HFFc6 (cell line): ENCODE measurements at places on chromosomes 5 and 9.
A peak's percentile ranks its signal among the peaks of the same experiment; 100 is the strongest.

GRCh38 chr9:110744715-110745384 is 76.3 kb downstream of the MUSK start:
- peaks cover 31% of the 10 kb centered on the region for H3K36me3 ChIP-seq
- H3K27me3 ChIP-seq, result no peaks in the 10 kb centered on the region; the same call in 1 of the 2 replicates
- H3K4me3 ChIP-seq, result peak overlapping the region; percentile 53
- DNase-seq, result peak; percentile 94
- peaks cover 86% of the 10 kb centered on the region for H3K4me1 ChIP-seq
- H3K27ac ChIP-seq, result peak overlapping the region; percentile 88

DNA sequence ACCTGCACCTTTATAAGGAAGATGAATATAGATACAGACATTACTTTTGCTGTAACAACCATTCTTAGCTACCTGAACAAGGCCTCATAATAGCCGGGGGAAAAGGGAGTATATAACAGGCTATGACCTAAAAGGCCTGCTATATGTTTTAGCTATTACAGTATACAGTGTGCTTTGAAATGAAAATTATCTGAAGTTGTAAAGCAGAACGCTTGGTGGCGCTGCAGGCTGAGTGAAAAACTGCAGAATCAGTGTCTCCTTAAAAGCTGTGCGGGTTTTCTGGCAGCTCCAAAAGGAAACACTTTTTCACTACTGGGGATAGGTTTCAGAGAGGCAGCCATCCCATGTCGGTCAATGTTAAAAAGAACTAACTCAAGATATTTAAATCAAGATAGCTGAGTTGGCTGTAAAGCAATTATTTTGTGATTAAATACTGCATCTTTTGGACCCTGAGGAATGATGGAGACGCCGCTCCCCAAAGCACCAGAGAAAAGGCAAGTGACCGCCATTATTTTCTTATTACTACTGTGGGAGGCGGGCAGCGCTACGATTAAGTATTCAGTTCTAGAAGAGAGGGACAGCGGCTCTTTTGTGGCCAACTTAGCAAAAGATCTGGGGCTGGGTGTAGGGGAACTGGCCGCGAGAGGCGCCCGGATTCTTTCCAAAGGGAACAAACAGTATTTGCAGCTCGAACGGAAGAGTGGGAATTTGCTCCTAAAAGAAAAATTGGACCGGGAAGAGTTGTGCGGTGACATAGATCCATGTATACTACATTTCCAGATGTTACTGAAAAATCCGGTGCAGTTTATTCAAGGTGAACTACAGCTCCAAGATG is 5.9 kb downstream of the PCDHB6 start:
- no peak overlapping the region for H3K4me3 ChIP-seq
- H3K27me3 ChIP-seq, result peaks cover 16% of the 10 kb centered on the region

DNA sequence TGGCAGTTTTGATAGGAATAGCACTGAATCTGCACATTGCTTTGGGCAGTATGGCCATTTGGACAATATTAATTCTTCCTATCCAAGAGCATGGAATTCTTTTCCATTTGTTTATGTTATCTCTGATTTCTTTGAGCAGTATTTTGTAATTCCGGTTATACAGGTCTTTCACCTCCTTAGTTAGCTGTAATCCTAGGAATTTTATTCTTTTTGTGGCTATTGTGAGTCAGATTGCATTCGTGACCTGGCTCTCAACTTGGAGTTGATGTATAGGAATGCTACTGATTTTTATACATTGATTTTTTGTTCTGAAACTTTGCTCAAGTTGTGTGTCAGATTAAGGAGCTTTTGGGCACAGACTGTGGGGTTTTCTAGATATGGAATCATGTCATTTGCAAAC is 24.0 kb downstream of the TMEM161B start:
- no peak overlapping the region for H3K4me3 ChIP-seq
- peaks cover 11% of the 10 kb centered on the region for H3K4me1 ChIP-seq
- no peaks in the 10 kb centered on the region for H3K27me3 ChIP-seq
- peak overlapping the region; percentile 7; the same call in 1 of the 2 replicates for H3K27ac ChIP-seq

DNA sequence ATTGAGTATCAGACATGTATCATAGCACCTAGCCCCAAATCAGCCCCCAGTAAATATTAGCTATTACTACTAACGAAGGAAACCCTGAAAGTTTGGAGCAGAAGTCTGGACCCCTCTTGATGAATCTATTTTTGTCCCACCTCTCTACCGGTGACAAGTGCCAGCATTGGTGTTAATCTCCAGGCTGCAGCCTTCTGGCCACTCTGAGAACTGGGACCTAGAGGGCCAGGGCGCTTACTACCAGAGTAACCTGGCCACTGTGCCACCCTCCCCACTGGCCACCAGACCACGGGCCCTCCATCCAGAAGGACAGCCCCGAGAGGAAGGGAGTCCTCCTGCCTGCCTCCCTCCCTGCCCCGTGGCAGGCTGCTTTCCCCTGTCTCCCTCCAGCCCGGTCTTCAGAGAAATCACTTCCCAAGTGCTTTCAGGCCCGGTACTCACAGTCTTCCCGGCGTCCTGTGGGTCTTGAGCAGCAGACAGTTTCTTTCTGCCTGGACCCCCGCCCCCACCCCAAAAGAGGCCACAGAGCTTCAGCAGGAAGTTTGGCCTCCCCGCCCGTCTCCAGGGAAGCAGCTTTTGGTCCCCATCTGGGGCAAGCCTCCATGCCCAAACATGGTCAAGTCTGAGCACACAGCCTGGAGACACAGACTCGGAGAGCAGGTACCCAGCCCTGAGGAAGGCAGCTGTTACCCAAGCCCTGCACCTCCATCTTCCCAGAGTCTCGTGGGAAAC is at the start of gene KCNMB1:
TSS of gene KCNMB1 (minus strand) at position 550 of the 732 bp plus-strand sequence. CDS start 3,920 bp downstream, outside the sequence.
- no peak within 1 kb of the TSS for H3K4me3 ChIP-seq
- H3K36me3 ChIP-seq, result 0 out of 2 replicates have a peak, but pooled peaks cover 4% of the 10 kb centered on the region
- DNase-seq, result no peak
- H3K27me3 ChIP-seq, result peaks cover 13% of the 10 kb centered on the region
- H3K27ac ChIP-seq, result no peak within 1 kb of the TSS

GRCh38 chr5:2802693-2803365 is 51.4 kb upstream of the IRX2 start:
- H3K4me1 ChIP-seq, result no peaks in the 10 kb centered on the region
- no peaks in the 10 kb centered on the region for H3K36me3 ChIP-seq
- no peak overlapping the region for H3K4me3 ChIP-seq
- no peak overlapping the region for H3K27ac ChIP-seq
- no peak for DNase-seq

DNA sequence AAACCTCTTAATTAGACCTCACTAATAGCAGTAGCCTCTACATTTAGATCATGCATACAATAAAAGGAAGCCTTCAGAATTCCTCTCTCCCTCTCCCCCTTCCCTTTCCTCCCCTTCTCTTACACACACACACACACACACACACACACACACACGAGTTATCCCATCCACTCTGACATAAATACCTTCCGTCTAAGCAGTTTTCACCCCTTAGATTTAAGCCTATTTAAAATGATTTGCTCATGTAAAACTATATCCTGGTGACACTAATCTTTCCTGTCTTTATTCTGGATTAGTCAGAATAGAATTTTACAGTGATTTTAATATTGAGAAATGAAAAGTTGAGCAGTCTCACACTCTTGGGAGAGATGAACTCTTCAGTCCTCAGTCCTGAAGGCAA is 35.0 kb downstream of the PRELID2 start:
- no peak overlapping the region for H3K27ac ChIP-seq
- no peak overlapping the region for H3K4me3 ChIP-seq
- no peak for DNase-seq
- H3K27me3 ChIP-seq, result no peaks in the 10 kb centered on the region

- H3K4me3 ChIP-seq, result 0 out of 2 replicates have a peak overlapping the region, but pooled peaks have one; percentile 37
- peak; percentile 60 for DNase-seq
- peaks cover 60% of the 10 kb centered on the region for H3K4me1 ChIP-seq
- H3K36me3 ChIP-seq, result peaks cover 24% of the 10 kb centered on the region
Measured at GRCh38 chr5:134555890-134556311, 30.4 kb downstream of the JADE2 start.

GRCh38 chr9:35669331-35670145 is 4.2 kb upstream of the CA9 start:
- peaks cover 44% of the 10 kb centered on the region for H3K4me1 ChIP-seq
- H3K27me3 ChIP-seq, result peaks cover 8% of the 10 kb centered on the region
- H3K36me3 ChIP-seq, result no peaks in the 10 kb centered on the region
- H3K27ac ChIP-seq, result no peak overlapping the region
- no peak for DNase-seq
- H3K4me3 ChIP-seq, result no peak overlapping the region

- peaks cover 6% of the 10 kb centered on the region; the same call in 1 of the 2 replicates for H3K4me1 ChIP-seq
- H3K27ac ChIP-seq, result no peak within 1 kb of the TSS
Measured at GRCh38 chr9:111794835-111795556, at the start of gene SHOC1. SHOC1 (minus strand) TSS chr9:111794937; CDS start chr9:111791418, 3,519 bp downstream.

DNA sequence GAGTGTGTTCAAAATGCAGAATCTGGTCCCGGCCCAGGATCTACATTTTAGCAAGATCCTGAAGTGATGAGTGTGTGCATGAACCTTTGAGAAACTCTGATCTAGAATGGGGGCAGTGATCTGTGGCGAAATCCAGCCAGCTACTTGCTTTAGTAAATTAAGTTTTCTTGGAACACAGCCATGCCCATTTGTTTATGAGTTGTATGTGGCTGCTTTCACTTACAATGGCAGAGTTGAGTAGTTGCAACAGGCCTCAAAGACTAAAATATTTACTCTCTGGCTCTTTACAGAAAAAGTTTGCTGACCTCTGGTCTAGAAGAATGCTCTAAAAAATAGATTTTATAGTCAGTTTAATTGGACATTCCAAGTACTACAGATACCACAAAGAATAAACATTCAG is 588.3 kb downstream of the BNC2 start:
- no peak overlapping the region for H3K27ac ChIP-seq
- DNase-seq, result peak; percentile 63
- no peak overlapping the region for H3K4me3 ChIP-seq
- peaks cover 15% of the 10 kb centered on the region for H3K4me1 ChIP-seq
- H3K27me3 ChIP-seq, result peaks cover 2% of the 10 kb centered on the region

- no peak for DNase-seq
- no peak overlapping the region for H3K27ac ChIP-seq
- H3K4me3 ChIP-seq, result no peak overlapping the region
- peaks cover 14% of the 10 kb centered on the region for H3K4me1 ChIP-seq
- peaks cover 6% of the 10 kb centered on the region for H3K27me3 ChIP-seq
- peaks cover 5% of the 10 kb centered on the region; the same call in 1 of the 2 replicates for H3K36me3 ChIP-seq
Measured at GRCh38 chr5:148882332-148882731, 55.9 kb downstream of the ADRB2 start.

DNA sequence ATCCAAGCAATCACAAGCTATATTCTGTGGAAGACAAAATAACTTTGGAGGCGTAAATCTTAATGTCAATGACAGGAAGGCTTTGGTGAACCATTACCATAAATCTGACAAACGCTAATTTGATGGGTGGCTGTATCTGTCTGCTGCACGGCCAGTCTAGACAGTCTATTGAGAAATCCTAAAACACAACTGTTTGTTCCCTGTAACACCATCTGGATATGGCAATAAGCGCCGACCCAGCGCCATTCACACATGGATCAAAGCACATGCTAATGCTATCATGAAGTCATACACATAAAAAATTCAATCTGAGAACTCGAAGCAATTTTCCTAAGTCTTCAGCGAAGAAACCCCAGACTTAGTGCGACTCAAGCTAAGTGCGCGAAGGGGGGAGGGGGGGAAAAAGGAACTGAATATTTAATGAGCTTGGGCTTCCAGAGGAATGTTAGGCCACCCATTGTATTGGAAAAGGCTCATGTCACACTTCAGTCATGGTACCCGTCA is 95.1 kb downstream of the ARL15 start:
- H3K27me3 ChIP-seq, result peaks cover 2% of the 10 kb centered on the region; the same call in 1 of the 2 replicates
- peaks cover 56% of the 10 kb centered on the region for H3K4me1 ChIP-seq
- H3K4me3 ChIP-seq, result no peak overlapping the region
- no peak for DNase-seq
- H3K27ac ChIP-seq, result no peak overlapping the region

DNA sequence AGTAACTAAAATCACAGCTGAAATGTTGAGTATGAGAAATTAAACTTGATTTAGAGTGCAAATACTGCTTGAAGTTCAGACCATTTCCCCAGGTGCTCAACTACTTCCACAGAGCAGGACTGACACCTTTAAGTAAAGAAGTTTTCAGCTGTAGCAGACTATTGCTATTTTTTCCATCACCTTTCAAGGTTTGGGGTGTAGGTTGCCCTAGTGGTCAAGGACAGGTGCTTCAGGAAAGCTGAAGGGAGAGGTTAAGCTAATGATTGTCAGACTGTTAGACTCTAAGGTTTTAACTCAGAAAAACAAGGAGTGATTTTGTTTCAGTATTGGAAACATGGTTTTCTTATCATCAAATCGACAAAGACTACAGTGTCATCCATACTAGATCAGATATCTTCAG is 162.1 kb downstream of the CCDC192 start:
- H3K4me3 ChIP-seq, result no peak overlapping the region
- peaks cover 16% of the 10 kb centered on the region for H3K4me1 ChIP-seq
- DNase-seq, result no peak
- no peaks in the 10 kb centered on the region for H3K36me3 ChIP-seq

DNA sequence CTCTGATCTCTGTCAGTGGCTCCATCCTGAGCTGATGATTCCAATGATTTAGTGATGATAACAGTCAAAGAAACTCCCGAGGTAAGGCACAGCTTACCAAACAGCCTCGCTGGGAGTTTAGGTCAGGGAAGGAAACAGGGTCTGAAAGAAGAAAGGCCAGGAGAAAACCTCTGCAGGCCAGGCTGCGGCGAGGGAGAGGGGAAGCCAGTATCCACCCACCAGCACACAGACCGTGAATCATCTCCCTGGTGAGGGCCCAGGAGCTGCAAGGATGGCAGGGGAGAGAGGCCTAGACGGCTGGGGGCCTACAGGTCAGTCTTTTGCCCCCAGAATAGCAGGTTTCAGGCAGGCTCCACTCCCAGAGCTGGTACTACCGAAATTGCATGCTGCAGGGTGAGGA is 590.5 kb downstream of the CCDC171 start:
- peaks cover 5% of the 10 kb centered on the region; the same call in 1 of the 2 replicates for H3K27me3 ChIP-seq
- H3K36me3 ChIP-seq, result no peaks in the 10 kb centered on the region
- H3K4me3 ChIP-seq, result no peak overlapping the region
- DNase-seq, result no peak

DNA sequence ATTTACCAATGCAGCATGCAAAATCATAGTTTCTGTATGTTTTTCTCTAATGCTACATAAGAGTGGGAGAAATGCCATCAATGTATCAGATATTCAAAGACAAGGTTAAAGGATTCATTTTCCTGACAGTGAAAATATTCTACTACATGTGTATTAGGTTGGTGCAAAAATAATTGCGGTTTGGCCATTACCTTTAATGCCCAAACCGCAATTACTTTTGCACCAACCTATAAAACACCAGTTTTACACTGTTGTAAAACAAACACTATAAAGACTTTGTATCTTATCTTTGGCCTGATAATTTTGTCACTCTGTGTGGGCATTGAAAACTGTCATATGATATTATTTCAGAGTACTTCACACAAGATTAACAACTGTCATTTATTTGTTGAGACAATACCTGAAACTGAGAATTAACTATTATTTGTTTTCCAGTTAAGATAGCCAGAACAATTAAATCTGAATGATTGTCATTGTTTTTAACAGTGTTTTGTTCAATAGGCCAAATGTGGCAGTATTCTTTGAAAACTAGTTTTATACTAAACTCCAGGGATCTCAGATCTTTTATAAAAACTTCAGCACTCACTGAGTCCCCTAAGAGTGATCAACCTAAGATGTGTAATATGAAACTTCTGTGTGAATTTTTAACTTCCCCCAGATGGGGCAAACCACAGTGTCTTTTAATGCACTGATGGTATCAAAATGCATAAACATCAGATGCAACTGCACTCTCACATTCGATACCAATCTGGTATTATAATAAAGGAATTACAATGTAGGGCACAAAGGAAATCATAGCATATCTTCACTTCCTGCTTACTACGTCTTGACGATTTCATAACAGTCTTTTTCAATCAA is 53.8 kb upstream of the FBN2 start:
- no peaks in the 10 kb centered on the region for H3K27me3 ChIP-seq
- no peak for DNase-seq

GRCh38 chr5:159071382-159071781 is 28.3 kb downstream of the EBF1 start:
- H3K27ac ChIP-seq, result no peak overlapping the region
- H3K27me3 ChIP-seq, result peaks cover 7% of the 10 kb centered on the region
- no peaks in the 10 kb centered on the region for H3K36me3 ChIP-seq
- DNase-seq, result no peak
- H3K4me1 ChIP-seq, result no peaks in the 10 kb centered on the region
